ENCODE measurements at places on chromosomes 13 and 19.

DNA sequence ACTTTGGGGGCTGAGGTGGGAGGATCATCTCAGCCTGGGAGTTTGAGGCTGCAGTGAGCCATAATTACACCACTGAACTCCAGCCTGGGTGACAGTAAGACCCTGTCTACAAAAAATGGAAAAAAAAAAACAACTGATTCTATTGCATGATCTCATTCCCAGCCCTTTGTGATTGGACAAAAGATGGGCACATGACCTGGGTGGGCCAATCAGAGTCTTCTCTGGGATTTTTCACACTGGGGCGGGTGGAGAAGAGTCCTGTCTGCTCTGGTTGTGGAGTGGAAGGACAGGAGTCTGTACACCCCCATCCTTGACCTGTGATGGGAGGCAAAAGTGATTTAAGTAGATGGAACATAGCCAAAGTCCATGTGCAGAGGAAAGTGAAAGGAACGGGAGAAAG, 170.5 kb downstream of the UQCRFS1 start:
- DNase-seq: no peak

GRCh38 chr19:47542030-47542475, 27.2 kb upstream of the NAPA start:
- no peak for DNase-seq

GRCh38 chr19:3254520-3254919, 30.1 kb downstream of the CELF5 start:
- DNase-seq: no peak

DNA sequence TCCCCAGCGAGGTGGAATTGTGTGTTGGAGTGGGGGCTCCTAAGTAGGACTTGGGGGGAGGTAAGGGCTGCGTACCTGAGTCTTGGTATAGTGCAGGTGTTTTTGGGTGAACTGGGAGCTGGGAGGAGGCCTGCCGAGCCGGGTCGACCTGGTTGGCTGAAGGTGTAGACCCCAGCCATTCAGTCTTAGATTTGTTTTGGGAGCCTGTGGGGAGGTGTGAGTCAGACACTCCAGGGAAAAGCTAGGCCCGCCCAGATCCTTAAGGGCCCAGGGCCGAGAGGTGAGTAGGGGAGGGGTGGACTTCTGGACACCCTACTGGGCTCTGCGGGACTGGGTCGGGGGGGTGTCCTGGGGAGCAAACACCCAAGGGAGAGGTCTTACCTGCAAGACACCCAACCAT, 935 bp downstream of the CRB3 start:
- no peak for DNase-seq

GRCh38 chr19:12652219-12652618, 14.3 kb downstream of the MAN2B1 start:
- no peak for DNase-seq

DNA sequence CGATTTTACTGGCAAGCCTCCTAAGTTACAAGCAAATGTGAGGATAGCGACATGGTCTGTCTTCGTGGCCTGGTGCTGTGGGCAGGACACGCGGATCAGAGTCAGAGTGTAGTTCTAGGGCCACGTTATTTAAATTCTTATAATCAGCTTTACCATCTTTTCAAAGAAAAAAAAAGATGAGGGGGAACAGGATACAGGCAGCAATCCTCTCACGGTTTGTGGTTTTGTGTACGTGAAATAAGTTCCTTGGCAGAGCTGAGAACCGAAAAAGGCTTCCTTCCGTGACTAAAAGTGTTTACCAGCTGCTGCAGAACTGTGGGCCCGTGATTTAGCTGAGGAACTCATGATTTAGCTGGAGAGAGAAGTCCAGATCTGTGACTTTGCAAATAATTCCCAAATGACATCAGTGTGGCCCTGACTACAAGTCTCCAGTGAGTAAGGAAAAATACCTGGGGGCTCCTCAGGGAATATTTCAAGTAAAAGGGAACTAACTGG, 27.2 kb downstream of the RCBTB2 start:
- peak; percentile 41 for DNase-seq

DNA sequence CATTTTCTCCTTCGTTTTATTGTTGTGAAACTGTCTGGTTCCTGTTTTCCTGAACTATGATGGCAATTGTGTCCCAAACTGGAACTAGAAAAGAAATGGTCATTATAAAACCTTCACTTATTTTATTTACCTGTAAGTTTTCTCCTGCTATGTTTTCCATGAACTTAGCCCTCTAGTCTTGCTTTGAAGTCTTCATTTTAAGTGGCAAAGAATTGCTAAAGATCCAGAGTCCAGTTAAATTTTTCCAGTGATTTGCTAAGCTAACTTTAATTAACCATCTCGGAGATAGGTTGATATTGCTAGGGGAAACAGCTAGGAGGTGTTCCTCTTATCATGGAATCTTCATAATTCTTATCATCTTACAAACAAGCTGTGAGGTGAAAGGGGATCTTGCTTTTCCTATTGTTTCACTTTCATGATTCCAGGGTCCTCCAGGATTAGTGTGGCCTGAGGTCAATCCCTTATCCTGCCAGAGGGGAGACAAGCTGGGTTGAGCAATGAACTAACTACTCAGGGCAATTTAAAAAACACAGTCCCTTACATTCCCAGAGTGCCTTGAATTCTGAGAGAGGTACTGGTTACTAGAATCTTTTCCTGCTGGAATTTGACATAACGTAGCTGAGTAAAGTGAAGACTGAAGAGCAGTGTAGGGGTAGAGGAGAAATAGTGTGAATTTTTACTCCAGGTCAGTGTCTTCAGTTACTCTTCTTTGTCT, 112.5 kb downstream of the ESD start:
- DNase-seq: no peak

GRCh38 chr19:703651-704446, 4.9 kb upstream of the PALM start:
- no peak for DNase-seq

- DNase-seq: no peak
Measured at GRCh38 chr19:58460039-58460438, 6.8 kb upstream of the ZNF324 start.

DNA sequence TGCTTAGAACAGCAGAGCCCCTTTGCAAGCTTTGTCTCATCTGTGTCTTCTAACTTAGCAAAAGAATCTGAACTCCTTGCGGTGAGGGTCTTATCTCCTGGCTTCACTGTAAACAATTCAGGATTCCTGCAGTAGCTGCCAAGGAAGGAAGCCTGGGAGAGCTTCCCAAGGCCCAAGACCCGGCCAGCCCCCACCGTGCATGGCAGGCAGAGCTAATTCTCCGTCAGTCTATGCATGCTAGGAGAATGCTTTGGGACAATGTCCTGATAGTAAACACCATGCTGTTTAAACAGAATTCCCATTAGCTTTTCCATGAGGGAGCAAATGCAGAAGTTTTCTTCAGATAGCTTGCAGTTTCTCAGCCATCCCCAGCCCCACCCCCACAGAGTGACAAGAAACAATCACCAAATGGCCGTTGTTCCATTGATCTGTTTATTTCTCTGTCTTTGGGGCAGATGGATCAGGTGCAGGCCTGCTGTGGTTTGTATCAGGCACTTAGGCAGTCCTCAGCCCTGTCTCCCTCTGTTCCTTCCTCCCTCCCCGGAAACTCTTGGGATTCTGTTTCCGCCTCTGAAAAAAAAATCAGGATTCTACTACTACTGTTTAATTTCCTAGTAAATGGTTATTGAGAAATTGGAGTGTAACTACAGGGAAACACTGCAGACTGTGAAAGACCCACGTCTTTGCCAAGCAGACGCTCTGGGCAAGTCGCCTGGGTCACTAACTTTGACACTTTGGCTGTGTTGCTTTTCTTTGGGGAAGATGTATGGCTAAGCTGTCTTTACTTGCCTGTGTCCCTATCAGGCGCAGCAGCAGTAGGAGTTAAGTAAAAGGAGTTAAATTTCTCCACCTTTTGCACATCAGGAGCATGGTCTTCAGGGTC, 40.7 kb upstream of the SPATA13 start:
- DNase-seq: no peak

DNA sequence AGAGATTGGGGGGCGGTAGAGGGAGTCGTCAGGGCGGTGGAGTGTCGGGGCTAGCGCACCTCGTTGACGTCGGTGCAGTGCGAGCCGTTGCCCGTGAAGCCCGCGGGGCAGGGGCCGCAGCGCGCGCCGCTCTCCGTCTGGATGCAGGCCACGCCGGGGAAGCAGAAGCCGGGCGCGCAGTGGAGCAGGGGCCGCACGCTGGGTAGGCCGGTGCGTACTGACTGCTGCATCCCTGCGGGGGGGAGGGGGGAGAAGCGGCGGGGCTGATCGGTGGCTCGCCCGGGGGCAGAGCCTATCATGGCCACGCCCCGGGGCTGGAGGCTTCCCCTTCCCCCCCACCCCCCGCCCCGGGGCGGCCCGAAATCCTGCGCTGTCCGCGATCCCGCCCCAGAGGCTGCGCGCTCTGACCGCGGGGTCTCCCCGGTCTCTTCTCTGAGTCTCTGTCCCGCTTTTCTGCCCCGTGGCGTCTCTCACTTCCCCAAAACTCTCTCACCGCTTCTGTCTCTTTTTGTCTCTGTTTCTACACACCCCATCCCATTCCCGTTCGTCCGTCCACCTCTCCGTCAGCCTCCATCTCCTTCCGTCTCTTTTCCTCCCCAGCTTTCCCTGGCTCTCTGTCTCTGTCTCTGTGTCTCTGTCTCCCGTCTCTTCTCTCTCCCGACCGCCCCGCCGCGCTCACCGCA, 1.1 kb downstream of the COMP start:
- DNase-seq: peak; percentile 63

GRCh38 chr13:78680115-78680561, 21.2 kb upstream of the OBI1 start:
- DNase-seq: no peak

GRCh38 chr13:29993716-29994488, 143.5 kb upstream of the UBL3 start:
- no peak for DNase-seq

- DNase-seq: no peak
Measured at GRCh38 chr13:28316836-28317235, 178.1 kb downstream of the FLT1 start.

GRCh38 chr13:45678282-45678681, 23.8 kb upstream of the CBY2 start:
- DNase-seq: no peak

DNA sequence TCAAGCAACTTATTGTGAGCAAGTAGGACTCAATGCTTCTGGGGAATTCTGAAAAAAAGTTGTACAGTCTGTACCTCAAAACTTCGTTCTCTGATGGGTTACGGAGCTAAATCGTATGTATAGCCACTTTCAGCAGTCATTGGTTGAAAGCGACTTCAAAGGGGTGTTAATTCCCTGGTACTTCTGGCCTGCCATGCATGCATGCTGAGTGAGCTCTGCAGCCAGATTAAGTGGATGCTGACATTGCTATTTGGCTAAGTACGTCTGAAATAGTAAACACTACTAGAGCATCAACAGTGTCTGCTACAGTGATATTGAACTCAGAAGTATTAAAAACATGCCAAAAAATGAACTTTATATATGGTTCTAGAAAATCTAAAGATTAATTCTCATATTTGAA, 1183.1 kb upstream of the PCDH20 start:
- DNase-seq: no peak

- DNase-seq: no peak
Measured at GRCh38 chr13:78709028-78709427, 50.1 kb upstream of the OBI1 start.

DNA sequence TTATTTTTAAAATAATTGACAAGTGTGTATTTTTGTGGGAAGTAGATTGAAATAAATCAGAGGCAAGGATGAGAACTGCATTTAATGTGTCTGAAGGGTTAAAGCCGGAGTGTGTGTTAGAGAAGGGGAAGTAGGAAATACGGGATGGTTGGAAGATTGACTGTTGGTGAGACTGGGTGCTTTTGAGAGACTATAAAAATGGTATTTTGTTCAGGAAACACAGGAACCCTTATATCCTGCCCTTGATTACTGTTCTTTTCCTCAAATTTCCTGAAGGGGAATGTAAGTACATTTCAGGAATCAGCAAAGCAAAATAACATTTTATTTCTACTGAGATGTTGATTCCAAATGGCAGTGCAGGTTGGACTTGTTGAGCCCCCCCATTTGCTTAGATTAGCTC, 15.1 kb downstream of the IFT88 start:
- DNase-seq: no peak

GRCh38 chr19:41753159-41753558, 2.2 kb upstream of the CEACAM6 start:
- no peak for DNase-seq

DNA sequence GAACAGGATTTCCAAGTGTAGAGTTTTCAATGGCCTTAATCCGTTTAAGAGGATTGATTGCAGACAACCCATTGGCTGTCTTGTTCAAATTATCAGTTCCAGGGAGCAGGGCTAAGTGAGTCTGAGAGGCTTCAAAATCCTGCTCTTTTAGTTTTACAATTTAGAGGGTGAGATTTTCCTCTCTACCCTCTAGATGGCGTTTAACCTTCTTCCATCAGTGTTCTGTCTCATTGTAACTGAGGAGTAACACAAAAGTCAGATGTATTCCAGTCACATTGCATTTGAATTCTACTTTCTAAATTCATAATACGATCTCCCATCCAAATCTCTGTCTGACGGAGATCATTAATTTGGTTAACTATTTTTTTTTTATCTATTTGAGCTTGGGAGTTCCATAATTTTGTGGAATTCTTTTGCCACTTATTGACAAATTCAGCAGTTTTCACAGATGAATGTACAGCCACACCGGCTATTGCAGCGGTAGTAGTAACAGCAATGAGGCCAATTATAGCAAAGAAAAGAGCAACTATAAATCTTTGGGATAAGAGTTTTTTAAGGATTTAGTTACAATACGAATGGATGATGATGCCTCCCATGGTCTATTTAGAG, 7.8 kb upstream of the C19orf84 start:
- no peak for DNase-seq

DNA sequence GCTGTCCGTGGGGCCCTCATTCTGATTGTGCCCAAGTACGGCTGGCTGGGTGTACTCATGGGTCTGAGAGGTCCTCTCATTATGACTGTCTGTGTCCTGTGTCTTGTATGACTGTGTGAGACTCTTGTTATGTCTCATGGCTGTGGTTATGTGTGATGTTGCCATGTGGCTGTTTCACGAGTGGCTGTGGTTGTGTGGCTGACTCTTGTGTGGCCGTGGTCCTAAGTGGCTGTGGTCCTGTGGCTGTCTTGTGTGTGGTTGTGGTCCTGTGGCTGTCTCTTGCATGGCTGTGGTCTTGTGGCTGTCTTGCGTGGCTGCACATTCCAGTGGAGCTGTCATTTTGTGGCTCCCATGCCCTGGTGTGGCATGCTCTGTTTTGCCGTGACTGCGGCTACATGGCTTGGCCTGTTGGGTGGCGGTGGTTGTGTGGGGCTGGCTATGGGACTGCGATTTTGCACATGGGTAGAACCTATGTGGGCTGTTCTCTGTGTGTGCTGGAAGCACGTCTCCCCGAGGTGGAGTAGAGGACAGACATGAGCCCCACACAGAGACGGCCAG, 2.5 kb downstream of the LYL1 start:
- no peak for DNase-seq

GRCh38 chr19:40229484-40229883, 3.0 kb upstream of the CCNP start:
- DNase-seq: no peak

DNA sequence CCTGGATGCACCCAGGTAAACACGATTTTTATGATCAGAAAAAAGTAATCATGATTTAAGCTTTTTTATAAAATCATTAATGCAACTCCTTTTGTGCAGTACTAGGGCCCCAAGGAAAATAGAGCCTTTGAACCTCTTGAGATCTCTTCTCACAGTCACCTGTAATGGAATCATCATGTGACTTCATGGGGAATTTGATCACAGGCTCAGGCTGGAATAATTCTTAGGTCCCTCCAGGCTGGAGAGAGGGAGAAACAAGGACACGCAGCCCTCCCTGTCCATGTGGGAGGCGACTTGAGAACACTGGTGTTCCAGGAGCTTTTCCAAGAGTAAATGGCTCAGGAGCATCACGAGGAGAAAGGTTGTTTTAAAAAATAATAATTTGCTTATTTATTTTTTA, 156.1 kb downstream of the NUFIP1 start:
- no peak for DNase-seq

GRCh38 chr19:16566161-16566560, 6.1 kb downstream of the SLC35E1 start:
- no peak for DNase-seq

Measured in hindlimb muscle (tissue), 1 donor.